Common myeloid progenitor, CD34-positive (primary cell): ENCODE measurements at places on chromosomes 6 and 20.

GRCh38 chr20:40686434-40686882, 2.6 kb downstream of the MAFB start:
- no peak for DNase-seq

GRCh38 chr20:4017051-4017712, 1.8 kb upstream of the RNF24 start:
- DNase-seq = no peak

- no peak for DNase-seq
These were observed 105.5 kb downstream of the AGPAT4 start for GRCh38 chr6:161168281-161168891.

GRCh38 chr6:25384967-25385366, 105.8 kb downstream of the CARMIL1 start:
- DNase-seq = no peak

DNA sequence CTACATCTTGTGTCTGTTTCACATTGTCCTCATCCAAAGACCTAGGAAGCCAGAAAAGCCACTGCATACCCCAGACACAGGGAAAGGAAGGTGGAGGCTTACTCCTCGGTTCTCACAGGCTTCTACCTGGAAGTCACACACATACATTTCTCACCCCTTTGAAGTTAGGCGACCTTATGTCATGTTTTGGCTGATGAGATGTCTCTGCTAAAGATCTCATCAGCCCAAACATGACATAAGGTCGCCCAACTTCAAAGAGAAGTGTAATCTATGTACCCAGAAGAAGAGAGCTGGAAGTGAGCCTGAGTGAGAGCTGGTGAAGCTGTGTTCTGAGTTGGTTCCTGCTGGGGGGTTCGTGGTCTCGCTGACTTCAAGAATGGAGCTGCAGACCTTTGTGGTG, 47.5 kb upstream of the SLC22A23 start:
- no peak for DNase-seq

- no peak for DNase-seq
These were observed 377.7 kb downstream of the BTBD9 start for GRCh38 chr6:38262026-38262425.

GRCh38 chr6:11311970-11312369, 79.5 kb upstream of the NEDD9 start:
- no peak for DNase-seq

- DNase-seq = no peak
These were observed 174.5 kb downstream of the SOX4 start for GRCh38 chr6:21767891-21768648.

- no peak for DNase-seq
These were observed 166.7 kb upstream of the THEMIS start for GRCh38 chr6:128067446-128068118.

DNA sequence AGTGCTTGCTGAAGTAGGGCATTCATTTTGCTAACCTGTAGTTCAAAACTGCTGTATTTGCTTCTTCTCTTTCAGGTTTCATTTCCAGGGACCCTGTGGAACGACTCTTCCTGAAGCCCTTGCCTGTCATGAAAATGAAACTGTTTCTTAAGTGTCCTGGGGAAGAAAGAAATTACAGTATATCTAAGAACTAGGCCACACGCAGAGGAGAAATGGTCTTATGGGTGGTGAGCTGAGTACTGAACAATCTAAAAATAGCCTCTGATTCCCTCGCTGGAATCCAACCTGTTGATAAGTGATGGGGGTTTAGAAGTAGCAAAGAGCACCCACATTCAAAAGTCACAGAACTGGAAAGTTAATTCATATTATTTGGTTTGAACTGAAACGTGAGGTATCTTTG, 3.4 kb upstream of the NOL7 start:
- DNase-seq = peak; percentile 52

GRCh38 chr6:22904431-22904830, 335.1 kb downstream of the HDGFL1 start:
- DNase-seq = no peak

GRCh38 chr6:43181621-43181941, 415 bp upstream of the CUL9 start:
- no peak for DNase-seq
